ENCODE measurements at places on chromosomes 16 and 17.

DNA sequence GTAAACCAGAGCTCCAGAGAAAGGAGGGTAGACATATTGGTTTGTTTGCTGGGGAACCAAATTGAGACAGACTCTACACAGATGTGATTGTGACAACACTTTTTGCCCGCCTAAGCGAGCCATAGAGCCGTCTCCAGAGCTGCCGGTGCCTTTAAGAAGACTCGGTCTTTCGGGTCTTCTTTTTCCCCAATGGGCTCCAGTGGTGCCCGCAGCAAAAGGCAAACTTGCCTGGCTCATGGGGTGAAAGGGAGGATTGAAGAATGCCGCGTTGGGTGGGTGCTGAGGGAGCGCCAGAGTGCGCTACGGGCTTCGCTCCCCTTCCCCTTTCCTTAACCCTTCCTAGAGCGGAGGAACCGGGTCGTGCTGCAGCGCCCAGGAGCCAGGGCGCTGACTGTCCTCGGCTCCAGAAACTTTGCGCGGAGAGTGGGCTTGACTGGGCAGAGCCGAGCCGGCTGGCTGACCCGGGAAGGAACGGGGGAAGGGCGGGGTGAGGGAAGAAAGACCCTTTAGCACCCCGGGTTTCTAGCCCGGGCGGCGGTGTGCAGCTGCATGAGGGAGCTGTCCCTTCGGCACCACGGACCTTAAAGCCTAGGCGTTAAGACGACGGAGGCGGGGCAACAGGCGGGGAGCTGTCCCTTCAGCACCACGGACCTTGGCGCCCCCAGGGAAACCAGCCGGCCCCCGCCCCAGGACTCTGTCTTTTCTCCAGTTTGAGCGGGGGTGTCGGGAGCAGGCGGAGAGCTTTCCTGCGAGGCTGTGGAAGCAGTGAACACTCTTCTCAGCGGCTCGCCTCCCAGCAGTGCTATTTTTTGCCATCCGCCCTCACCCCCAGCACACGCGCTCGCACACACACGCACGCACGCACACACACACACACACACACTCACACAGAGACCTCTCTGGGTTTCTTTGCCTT lies at the start of gene CACNG3:
CACNG3 (plus strand) TSS at position 880 of the 916 bp plus-strand sequence. CDS start 420 bp downstream, outside the sequence.
- DNase-seq, result peak; percentile 66

GRCh38 chr16:11994143-11995119 lies 17.9 kb downstream of the SNX29 start:
- peak; percentile 24 for DNase-seq

DNA sequence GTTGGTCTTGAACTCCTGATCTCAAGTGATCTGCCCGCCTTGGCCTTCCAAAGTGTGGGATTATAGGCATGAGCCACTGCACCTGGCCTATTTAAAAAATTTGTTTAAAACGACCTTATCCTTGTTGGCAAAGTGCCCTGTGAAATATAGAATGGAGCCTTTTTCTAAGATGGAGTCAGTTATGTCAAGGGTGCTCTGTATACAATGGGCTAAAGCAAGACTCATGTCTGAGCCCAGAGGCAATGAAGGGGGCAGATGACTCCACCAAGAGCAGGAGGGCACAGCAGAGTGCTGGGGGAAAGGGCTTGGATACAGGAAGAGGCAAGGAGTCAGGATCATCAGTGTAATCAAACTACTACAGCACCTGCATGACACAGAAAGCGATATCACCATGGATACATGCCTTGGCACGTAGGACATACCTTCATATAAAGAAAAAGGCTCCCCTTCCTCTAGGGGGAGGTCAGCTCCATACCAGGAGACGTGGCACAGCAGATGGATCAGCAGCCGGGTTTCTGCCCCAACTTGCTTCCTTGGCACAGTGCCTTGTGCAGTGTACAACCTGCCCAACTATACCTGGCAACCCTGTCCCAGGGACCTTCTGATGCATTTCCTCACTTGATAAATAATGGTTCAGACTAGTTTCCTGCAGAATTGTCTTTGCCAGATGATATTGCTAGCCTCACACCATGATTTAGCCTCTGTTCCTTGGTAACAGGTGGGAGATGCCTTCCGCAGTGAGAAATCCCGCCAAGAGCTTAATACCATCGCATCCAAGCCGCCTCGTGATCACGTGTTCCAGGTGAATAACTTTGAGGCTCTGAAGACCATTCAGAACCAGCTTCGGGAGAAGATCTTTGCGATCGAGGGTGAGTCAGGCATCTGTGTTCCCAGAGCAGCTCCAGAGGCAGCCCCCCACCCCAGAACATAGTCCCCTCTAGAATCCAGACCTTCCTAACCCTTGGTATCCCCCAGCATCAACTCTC lies 15.3 kb downstream of the ITGAM start:
- DNase-seq, result no peak

DNA sequence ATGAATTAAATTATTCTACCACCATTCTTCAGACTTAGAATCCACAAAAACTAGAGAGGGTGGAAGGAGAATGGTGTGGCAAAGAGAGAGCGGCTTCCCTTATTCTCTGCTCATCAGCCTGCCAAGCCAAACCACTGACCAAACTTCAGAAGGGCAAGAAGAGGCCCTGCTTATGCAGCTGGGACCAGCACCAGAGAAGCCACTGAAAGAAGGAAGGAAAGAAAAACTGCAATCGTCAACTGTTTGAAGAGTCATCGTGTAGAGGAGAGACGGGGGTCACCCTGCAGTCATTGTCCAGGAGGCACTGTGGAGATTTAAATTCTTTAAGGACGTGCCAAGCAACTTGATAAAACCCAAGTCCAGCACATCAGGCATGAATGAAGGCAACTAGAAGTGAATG lies 15.6 kb downstream of the PMP22 start:
- no peak for DNase-seq

DNA sequence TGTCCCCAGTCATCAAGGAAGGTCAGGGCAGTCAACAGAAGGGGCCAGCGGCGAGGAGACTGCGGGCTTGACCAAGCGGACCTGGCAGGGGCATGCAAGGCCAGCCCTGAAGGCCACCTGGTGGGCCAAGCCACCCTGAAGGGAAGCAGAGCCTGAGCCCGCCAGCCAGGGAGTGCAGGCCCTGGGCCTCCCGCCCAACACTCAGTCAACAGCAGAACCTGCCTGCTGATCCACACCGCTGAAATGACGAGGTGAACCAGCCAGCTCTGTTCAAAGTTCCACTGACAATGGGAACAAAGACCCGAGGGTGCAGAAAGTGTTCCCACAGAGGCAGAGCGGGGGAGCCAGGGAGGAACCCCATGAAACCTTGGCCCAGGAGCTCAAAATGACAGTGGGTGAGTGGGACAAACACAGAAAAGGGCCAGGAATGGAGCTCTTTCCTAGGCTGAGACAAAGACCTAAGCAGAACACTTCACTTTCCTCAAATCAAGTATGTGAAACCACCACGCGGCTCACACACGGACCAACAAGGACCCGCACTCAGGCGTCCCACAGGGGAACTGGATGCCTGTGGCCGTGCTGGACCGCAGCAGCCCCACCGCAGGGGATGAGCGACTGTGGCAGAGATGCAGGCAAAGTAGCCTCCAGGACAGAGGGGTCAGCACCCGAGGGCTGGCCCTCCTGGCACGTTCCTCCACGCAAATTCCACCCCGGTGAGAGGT lies 12.0 kb downstream of the AXIN1 start:
- DNase-seq, result no peak

GRCh38 chr16:21940570-21940969 lies 12.6 kb upstream of the UQCRC2 start:
- DNase-seq, result no peak

GRCh38 chr16:64705443-64705842 lies 416.4 kb downstream of the CDH11 start:
- DNase-seq, result no peak

GRCh38 chr16:30585400-30586191 lies at the start of gene ZNF785:
ZNF785 (minus strand) TSS chr16:30585697; CDS start chr16:30585611, 86 bp downstream.
- DNase-seq, result peak; percentile 99

DNA sequence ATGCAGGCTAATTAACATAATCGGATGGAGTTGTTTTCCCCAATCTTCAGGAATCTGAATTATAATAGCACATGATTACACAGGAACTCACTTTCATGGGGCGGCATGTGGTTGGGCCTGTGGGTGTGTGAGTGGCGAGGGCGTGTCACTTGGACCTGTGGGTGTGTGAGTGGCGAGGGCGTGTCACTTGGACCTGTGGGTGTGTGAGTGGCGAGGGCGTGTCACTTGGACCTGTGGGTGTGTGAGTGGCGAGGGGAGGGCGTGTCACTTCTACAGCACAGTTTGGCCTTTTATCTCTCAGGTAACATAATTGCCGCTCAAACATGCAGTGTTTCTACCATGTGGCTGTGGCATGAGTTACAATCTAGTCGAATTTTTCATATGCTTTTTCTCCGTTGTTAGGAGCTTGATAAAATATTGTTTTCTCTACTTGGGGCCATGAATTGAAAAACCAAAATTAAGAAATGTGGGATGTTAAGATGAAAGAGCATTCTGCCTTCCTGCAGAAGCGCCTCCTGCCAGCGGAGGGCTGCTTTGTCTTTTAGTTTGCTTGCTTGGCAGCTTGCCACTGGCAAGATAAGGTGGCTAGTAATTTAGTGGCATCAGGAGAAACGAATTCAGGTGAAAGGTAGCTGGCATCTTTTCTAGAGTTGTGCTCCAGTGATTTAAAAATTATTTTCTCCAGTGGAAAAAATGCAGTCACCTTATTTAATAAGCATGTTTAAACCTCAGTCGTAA lies 36.2 kb downstream of the USP10 start:
- DNase-seq, result no peak

- no peak for DNase-seq
Measured at GRCh38 chr16:20056436-20056835, 17.3 kb downstream of the GPR139 start.

- DNase-seq, result no peak
Measured at GRCh38 chr17:36928471-36929345, 8.6 kb upstream of the LHX1 start.

GRCh38 chr16:67055712-67056487 lies 27.0 kb downstream of the CBFB start:
- DNase-seq, result no peak

- DNase-seq, result no peak
Measured at GRCh38 chr17:306116-306515, 46.5 kb downstream of the RPH3AL start.

- no peak for DNase-seq
Measured at GRCh38 chr16:21982108-21982507, 18.8 kb downstream of the PDZD9 start.

DNA sequence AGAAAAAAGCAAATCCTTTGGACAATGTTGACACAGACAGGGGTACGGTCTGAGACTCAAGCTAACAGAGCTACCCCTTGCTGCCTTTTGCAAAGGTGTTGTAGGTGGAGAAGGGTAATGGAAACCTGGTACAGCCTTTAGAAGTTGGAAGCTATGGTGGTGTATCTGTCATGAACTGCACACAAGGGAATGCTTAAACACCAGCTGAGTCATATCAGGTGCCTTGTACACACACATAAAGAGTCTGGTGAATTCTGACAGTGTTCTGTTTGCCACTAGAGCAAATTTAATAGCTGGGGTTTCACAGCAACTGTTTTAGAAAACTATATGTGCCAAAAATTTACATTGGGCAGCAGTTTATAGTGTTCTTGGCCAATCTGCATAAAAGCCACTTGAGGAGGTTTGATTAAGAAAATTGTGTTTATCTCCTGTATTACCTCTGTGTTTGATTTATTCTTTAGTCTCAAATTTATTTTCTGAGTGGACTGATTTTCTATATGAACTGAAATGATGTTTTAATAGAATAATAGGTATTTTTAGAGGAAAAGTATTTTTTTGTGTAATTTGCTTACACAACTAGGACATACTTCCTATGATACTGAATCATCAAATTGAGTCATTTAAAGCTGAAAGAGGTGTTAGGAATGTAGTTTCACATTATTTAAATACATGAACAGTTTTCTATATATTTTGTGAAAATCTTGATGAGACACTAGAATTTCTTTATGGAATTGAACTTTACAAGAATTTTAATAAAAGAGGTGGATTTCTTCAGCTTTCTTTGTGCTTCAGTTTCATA lies 136.9 kb downstream of the MAP2K6 start:
- no peak for DNase-seq

DNA sequence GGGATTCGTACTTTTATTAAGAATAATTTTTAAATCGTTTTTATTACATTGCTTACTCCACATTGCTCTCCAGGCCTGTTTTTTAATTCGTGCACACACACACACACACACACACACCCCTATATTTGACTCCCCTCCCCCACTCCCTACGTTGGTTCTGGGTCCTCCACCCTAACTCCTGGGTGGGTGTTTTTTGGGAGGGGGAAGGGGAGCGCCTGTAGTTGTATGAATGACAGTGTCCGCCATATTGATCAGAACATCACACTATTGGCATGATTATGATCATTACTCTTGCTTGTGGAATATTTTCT lies 1.3 kb downstream of the GNAO1 start:
- no peak for DNase-seq

GRCh38 chr17:56593646-56594319 lies at the start of gene NOG:
NOG (plus strand) TSS chr17:56593699; CDS start chr17:56594224, 525 bp downstream.
- DNase-seq, result peak; percentile 61

DNA sequence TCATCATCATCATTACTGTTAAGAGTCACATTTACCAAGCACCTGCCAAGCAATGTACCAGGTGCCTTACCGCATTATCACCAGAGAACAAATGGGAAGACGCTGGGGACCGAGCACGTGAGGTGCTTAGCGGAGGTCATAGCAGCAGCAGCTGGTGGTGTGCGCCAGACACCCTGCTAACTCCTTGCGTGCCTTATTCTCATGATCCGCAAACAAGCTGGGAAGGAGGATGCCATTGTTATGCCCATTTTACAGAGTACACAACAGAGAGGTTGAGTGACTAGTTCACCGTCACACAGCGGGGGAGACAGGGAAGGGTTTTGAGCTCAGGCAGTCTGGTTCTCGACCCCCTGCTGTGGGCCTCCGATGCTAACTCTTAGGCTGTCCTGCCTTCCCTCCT lies 7.3 kb downstream of the ATP2A3 start:
- DNase-seq, result no peak

GRCh38 chr16:17829811-17830210 lies 359.1 kb upstream of the XYLT1 start:
- DNase-seq, result no peak

DNA sequence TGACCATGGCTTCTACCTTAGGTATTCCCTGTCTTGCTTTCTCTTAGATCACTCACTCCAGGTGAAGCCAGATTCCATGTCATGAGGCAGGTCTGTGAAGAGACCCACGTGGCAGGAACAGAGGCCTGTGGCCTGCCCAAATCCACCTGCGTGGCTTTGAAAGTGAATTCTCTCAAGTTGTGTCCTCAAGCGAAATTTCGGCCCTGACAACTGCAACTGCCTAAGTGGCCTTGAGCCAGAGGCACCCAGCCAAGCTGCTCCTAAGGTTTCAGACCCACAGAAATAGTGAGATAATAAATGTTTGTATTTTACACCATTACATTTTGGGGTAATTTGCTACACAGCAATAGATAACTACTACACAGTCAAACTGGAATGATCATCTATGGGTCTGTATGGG lies 497.9 kb downstream of the XYLT1 start:
- no peak for DNase-seq

GRCh38 chr16:71430744-71431143 lies 11.1 kb downstream of the TLE7 start:
- no peak for DNase-seq
